ENCODE measurements at places on chromosomes 7 and 10.

DNA sequence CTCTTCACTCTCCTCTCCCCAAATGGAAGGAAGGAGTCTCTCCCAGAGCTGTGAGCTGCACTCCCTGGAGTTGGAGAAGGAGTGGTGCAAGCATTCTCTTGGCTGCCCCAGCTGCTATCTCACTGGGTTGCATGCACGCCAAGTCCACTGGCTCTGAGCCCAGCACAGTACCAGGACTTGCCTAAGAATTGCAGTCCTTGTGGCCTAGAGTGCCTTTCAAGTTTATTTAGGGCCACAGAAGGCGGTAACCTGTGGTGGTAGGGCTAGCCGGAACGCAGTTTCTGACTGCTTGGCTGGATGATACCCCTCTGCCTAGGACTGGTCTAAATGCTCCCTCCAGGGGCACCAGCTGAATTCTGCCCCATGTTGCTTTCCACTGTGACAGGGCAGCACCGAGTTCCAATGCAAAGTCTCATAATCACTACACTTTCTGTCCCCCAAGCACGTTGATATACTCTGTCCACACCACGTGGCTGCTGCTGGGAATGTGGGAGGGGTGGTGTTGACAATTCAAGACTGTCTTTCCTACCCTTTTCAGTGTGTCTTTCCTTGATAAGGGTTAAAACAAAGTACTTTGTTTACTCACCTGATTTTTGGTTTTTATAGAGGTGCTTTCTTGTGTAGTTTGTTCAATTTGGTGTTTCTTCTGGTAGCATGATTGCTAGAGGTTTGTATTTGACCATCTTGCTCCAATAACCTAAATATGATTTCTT is 57.0 kb downstream of the PHTF2 start:
- no peak for DNase-seq

DNA sequence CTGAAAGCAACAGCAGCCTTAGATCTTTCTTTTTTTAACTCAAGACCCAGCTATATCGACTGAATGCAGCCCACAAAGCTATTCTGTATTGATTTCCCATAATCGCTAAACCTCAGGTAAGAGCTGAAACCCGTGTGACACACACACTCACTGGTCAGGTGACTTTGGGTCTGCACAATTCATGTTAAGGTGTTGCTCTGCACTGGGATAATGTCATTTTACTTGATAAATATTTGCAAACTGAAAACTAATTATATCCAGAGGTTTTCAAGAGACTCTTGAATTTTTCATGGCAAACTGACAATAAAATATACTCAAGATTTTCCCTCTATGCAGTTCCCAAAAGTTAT is 33.1 kb downstream of the SCRN1 start:
- DNase-seq, result no peak

- no peak for DNase-seq
These were observed 326.8 kb downstream of the TCERG1L start for GRCh38 chr10:130984686-130985085.

GRCh38 chr10:76026905-76027304 is 595.5 kb downstream of the LRMDA start:
- DNase-seq, result no peak

- no peak for DNase-seq
These were observed 548.9 kb upstream of the AUTS2 start for GRCh38 chr7:69049326-69049725.

- no peak for DNase-seq
These were observed 305.8 kb downstream of the KIF20B start for GRCh38 chr10:90007226-90007625.

DNA sequence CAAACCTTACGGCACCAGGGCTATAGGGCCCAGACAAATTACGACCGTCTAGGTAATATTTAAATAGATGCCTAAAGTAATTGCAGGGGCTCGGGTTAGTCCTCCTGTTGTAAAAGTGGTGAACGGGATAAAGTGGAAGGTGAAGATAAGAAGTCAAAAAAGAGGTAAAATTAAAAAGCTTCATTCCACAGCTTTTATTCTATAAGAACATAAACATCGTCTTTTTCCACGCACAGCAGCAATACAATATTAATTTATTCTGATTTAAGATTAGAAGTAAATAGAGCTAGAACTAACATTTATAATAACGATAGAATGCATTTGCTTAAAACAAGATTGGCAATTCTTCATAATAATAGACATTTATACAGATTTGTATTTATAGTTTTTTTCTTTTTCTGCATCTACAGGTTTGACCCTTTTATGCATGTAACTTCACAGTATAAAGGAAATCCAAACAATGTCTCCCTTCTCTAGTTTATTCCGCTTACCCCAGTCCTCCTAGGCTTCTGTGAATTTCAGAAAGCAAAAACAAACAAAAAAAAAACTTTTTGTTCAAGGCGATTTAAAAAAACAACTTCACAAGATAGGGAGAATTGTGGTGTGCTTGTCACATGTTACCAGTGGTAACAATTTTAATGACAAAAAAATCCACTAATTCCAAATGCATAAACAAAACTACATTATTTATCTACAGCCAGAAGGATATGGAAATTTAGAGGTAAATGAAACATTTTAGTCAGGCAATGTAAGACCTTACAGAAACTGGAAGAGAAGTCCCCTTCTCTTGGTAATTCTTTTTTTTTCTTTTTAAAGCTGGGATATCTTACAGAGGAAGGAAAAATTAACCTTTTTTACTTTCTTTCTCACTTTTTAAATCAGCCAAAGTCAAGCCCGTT is 3.4 kb downstream of the HOXA10 start:
- no peak for DNase-seq

DNA sequence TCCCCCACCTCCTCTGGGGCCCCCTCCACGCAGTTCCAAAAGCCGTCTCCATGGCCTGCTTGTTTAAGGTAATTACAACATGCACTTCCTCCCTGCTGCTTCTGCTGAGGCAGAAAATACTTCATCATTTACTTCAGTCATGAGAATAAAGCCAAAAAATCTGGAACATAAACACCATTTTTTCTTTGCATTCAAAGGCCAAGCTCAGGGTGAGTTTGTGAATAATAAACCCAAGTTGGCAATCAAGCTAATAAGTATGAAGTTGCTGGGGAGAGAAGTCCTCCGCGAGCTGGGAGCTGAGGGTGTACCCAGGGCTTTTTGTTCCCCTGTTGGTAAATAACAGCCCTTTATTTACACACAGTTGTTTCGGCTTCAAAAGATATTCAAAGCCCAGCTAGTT is 70.5 kb downstream of the FAM204A start:
- DNase-seq, result no peak

DNA sequence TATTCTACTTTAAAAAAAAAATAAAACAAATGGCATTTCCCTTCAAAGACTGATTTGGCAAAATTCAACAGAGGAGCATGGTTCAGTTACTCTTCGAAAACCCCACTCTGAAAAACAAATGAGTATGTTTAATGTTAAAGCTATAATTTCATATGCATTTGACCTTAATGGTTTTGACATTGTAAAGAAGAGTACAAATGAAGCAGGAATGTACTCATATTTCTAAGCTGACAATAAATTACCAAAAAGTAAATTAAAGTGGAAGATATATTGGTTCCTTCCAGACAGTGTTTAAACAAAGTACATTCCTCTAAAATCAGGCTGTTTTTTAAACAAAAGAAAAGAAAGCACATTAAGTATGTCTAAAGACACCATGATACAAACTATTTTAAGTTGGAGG is 16.4 kb downstream of the RGS10 start:
- DNase-seq, result no peak

DNA sequence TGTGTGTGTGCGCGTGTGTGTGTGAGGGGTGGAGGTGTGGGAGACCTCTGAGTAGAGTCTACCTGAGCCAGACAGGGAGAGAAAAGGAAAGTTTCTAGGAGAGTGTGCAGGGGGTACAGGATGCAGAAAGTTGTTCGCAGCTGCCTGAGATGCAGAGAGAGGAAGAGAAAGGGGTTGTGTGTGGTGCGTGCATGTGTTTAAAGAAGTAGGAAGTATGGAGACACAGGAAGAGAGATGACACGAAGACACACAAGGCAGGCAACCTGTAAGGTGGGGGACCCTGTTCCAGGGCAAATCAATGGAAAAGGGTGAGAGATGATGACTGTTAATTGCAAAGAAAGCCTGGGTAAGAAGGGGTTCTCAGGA is 52.2 kb downstream of the C10orf105 start:
- DNase-seq, result no peak

DNA sequence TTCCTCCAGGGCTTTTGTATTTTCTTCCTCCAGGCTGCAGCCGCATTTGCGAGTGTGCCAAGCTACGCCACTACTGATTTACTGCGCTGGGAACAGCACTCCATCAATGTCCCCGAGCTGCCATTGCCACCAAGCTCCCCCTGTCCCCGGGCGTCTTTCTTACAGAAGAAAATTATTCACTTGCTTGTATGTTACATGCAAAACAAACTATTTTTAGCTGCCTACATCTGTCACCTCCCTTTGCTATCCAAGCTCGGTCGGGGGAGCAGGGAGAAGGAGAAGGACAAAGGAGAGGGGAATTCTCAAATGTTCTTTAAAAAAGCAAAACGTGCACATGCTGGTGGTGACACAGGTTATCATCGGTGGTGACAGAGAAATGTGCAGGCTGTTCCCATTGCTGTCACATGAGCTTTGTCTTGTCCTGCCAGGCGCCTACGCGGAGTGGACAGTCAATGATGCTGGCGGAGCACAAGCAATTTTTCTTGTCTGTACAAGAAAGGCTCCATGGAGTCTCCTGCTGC is 93.1 kb downstream of the ADARB2 start:
- no peak for DNase-seq
